ENCODE measurements at places on chromosomes 3 and 15.

DNA sequence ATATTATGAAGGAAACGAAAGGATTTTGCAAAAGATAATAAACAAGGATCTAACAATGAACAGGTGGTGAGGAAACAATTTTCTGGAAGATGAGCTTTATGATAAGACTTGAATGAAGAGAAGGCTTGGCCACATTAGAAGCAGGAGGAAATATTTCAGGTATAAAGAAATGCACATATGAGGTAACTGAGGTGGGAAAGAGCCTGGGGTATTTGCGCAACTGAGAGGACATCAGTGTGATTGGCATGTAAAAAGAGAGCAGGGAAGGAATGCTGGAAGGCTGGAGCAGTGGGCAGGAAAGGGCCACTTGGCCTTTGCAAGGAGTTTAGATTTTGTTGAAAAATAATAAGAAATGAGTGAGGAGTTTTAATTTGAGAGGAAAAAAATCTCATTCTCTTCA, 414.4 kb upstream of the TMCO5A start:
- no peak for DNase-seq

DNA sequence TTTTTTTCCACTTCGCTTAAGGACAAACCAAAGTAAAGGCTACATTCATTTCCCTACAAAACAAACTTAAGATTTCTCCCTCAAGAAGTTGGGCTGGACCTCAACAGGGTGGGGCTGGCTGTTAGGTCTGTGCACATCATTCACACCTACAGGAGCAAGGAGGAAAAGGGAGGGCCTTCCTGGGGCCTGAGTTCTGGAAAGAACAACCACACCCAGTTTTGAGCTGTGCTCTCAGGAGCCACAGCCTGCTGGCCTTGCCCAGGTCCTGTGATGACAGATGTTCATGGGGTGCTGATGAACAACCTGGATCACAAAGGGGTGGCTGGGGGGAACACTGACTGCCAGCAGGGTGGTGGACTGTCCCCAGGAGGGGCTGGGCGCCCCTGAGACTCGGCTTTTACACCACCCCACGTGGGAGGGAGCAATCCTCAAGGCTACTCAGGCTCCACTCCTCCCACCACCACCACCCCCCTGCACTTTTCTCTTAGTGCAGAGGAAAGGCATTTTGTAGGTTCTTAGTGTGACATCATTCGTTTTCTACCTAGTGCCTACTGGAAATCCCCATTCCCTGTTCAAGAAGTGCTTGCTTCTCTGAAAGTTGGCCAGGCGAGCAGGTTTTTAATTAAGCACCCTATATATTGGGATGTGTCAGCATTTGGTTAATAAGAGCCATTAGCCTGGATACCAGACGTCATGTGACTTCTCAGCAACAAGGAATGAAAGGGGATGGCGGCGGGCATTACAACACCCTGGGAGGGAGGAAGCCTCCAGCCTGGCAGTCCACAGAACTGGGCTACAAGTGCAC, 35.7 kb downstream of the CCNB2 start:
- no peak for DNase-seq

DNA sequence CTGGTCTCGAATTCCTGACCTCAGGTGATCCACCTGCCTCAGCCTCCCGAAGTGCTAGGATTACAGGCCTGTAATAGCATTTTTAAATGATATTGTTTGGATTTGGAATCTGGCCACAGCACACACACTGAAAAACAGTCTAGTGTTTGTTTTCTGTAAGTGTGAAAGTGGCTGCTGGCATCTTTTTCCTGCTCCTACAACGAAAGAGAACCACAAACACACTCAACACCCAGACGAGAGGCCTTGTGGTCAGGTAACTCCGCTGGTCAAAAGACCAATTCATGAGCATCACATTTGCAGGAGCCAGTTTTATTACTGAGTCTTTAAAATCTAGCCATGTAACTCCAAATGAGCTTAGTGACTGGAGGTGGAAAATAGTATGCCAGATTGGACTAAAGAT, 50.2 kb downstream of the IMPG2 start:
- no peak for DNase-seq

GRCh38 chr3:159417761-159418160, 570.9 kb upstream of the IL12A start:
- no peak for DNase-seq

DNA sequence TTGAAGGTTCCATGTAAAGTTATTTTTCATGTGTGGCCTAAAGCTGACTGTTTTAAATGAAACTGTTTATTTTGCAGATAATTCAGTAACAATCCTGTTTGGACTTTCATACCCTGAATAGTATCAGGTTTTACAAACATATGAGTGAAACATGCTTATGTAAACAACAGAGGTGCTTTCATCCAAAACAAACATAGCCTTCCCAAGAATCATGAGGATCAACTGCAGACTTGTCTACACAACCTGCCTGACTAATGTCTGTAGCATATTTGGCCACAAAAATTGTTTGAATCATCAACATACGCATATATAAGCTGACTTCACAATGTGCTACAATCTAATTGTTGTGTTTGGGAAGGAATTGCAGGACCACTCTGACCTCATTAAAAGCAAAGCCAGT, 190.4 kb downstream of the DIPK2A start:
- no peak for DNase-seq

GRCh38 chr15:57740048-57740447, 33.5 kb downstream of the POLR2M start:
- DNase-seq = no peak

GRCh38 chr3:174125267-174125824, 727.8 kb downstream of the NLGN1 start:
- DNase-seq = no peak

DNA sequence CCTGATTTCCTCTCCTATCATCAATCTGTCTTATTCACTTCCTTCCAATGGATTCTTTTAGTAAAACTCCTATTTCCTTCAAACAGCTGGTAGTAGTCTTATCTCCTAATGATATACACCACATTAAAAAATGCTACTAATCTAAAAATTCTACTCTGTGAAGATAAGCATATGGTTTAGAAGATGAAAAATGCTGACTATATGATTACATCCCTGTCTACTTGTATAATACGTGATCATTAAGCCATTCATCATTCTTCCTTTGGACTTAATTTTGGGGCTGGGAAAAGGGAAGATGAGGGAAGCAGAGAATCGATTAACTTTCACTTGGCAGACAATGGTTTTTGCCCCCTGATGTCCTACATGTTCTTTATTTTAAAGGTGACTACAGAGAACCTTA, 453.1 kb downstream of the NSUN3 start:
- DNase-seq = no peak

GRCh38 chr3:197305854-197306253, 7.4 kb upstream of the DLG1 start:
- DNase-seq = no peak

DNA sequence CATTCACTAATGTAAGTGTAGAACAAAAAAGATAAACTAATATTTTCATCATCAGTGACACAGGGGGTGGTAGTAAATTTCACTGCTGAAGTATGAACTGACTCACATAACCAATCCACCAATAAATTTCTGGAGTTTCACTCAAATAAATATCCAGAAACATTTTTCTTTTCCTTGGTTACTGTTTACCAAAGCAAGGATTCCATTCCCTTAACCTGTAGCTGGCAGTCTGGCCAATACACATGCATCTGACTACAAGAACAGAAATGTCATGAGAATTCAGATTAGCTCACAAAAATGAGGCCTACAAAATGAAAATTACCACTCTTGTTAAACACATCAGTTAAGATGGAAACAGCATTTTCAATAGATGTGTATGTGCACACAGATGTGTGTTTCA, 80.3 kb downstream of the STAG1 start:
- DNase-seq = no peak

- no peak for DNase-seq
Measured at GRCh38 chr3:139267300-139268246, 76.2 kb upstream of the MRPS22 start.

GRCh38 chr3:38707730-38708129, 58.2 kb upstream of the SCN5A start:
- DNase-seq = no peak

DNA sequence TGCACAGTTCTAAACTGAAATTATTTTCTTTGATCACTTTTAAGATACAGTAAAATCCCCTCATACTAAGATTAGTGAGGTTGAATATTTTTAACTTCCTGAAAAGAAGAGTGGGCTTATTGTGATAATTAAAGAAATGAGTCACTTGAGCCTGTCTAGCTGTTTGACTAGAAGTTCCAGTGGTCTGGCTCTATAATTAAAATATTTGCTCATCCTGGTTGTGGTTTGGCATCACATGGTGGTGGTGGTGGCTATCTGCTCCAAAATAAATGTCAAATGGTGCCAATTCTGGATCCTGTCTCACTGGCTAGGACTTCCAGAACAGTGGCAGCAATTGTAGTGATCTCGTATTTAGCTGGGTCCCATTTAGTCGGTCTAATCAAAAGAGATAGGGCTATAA, 8.6 kb upstream of the TEX9 start:
- no peak for DNase-seq

GRCh38 chr3:10262027-10262426, 13.8 kb downstream of the TATDN2 start:
- no peak for DNase-seq

DNA sequence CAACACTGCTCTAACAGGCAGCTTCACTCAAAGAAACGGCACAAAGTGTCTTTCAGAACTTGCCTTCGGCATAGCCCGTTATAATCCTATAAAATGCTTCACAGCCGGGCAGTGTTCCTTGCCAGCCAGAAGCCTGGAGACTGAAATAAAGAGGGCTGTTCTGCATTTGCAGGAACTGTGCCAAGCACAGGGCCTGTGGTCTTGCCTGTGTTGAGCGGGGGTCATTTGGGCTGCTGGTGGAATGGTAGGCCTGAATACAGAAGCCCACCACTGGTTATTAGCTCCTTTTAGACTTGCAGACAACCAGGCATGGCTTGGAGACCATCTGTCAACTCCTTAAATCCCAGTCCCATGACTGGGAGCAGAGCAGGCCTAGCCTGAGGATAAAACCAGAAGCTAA, 4.7 kb upstream of the ARHGEF3 start:
- DNase-seq = no peak

- peak; percentile 48 for DNase-seq
Measured at GRCh38 chr15:38531509-38531908, 33.1 kb downstream of the RASGRP1 start.

DNA sequence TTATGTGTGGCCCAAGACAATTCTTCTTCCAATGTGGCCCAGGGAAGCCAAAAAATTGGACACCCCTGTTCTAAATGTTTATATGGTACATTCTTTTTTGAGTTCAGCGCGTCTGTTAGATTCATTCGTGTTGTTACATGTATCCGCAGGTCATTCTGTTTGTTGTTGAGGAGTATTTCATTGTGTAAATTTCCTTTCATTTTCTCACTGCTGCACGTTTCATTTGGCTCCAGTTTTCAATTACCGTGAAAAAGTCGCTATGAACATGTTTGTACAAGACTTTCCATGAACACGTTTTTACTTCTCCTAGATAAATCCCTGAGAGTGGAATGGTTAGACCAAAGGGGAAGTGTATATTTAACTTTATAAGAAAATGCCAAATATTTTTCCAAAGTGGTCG, 7.5 kb upstream of the OPA1 start:
- no peak for DNase-seq

DNA sequence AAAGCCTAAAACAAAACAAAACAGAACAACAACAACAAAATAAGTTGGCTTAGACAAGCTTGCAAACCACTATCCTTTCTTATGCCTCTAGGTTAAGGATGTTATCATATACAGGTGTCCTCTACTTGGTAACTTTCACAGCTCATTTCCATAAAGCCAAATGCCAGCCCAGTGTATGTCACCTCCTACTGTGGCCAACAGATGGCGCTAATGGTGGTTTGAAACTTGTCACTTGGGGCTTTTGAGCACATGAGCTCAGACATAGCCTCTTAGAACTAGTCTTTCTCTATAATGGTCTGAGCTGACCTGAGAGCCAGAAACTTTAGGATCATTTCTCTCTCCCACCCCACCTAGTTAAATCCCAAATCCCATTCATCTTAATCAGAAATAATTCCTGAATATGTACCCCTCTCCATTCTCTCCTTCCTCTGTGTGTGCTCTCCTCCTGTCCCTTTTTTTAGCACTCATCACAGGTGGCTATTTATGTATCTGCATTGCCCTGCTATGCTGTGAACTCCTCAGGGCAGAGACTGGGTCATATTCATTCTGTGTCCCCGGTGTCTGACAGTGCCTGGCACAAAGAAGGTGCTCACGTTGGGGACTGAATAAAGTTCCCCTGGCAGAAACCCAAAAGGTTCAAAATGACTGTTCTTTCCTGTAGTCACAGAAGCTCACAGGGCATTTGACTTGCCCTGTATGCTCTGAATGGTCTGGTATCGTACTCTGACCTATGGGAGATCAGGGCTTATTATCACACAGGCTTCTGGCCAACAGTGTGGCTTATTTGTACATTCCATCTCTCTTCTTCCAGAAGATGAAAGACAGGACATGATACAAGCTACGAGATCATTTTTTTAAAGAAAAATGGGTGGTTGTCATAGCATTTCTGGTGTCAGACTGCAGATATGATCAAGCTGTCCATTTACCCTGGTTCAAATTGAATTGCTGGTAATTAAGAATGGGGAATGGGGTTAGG, 319.3 kb upstream of the AZI2 start:
- DNase-seq = peak; percentile 48

DNA sequence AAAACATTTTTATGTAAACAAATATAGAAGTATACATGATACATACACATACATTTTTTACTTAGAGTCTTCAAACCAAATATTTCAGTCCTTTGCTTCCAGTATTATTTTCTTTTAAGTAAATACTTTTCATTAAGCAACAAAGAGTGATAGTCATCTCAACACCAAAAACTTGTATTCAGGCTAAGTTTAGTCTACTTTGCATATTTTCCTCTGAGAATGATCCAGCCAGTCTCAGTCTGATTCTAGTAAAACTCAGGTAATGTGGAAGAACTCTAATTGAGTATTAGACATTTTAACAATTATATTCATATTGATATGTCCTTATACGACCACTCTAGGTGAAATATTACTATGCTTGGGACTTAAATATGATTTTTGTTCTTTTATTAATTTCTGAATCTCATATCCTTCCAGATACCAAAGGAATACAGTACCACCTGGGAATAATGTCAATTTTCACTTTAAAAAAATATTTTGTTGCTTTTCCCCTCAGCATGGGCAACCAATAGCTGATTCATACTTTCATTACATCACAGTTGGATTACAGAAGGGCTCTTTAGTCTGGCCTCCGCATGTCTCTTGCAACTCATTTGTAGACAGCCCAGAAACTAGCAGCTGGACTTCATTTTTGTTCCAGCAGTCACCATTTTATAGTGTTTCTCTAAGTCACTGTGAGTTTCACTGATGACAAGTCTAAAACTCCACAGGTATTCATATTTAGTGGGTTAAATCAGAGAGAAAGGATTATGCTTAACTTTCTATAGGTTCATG, 390.4 kb downstream of the ZBTB20 start:
- no peak for DNase-seq

GRCh38 chr15:95346721-95347475, 983.6 kb upstream of the NR2F2 start:
- no peak for DNase-seq

DNA sequence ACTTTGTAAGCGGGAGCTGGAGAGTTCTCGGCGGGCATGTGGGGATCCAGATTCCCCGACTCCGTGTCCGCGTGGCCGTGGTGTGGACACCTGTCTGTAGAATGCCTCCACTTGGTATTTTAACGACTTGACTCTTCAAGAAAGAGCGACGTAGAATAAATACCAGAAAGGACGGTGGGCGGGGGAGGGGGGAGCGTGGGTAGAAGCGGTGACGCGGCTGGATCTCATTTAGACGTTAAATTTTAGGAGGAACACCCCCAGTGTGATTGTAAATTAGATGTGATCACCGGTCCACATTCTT, 620 bp upstream of the PYGO1 start:
- DNase-seq = no peak

Measured in SJSA1 (cell line).